ENCODE measurements at places on chromosomes 6 and 20.

- no peak for DNase-seq
Measured at GRCh38 chr6:111441678-111442243, 41.3 kb downstream of the REV3L start.

- no peak for DNase-seq
Measured at GRCh38 chr6:166259296-166259977, 48.8 kb downstream of the PRR18 start.

DNA sequence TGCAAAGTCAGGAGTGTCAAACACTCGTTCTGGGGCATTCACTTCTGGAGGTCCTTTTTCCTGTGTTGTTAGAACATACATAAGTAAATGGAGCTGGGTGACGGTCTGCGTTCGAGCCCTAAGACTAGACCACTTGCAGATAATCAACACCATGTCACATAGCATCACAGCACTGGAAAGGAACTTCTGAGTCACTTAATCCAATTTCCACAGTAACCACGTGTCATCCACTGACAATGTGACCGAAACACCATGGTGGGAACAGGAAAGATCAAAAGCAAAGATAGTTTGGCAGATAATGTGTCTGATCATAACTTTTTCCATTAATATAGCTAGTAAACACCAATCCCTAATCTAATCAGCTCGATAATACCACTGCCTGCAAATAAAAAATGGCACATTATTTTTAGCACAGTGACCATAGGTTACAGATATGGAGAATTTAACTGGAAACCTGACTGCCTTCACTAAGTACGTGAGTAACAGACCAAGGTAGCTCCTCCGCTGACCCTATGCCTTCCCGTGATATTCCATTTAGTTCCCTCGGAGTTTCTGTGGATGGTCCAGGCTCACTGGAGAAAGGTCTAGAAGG, 34.8 kb downstream of the WRNIP1 start:
- no peak for DNase-seq

DNA sequence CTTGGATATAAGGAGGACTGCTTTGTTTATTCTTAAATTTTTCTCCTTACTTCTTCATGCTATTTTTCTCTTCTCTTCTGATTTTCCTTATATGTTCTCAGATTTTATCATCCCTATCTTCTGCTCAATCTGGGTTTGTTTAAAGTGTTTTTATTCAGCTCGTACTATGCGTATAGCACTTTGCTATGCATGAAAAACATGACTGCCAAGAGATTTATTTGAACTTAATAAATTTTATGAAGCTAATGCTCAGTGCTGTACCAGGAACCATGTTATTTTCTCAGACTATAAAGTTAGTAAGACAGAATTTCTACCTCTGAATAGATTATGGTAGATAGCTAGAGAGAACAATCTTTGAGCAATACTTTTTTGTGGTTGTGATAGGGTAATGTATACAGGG, 305.9 kb downstream of the LAMA2 start:
- DNase-seq: no peak

GRCh38 chr20:63254606-63255384, 532 bp upstream of the NKAIN4 start:
- DNase-seq: no peak

GRCh38 chr6:388202-388903, 3.2 kb upstream of the IRF4 start:
- DNase-seq: no peak

GRCh38 chr20:34553366-34553867, 5.1 kb upstream of the MAP1LC3A start:
- DNase-seq: no peak

Measured in stimulated activated CD4-positive, alpha-beta T cell treated with anti-CD3 and anti-CD28 coated beads, Interleukin-1b, Interleukin-23, amount 100 ng/mL, for 1 hour (primary cell).